ENCODE measurements at places on chromosomes 12 and 14. TPM values are rescaled to one million over a fixed set of nuclear protein-coding genes. Genes with fewer than 3 reads are reported as not detected.
A peak's percentile ranks its signal among the peaks of the same experiment; 100 is the strongest.

INHBC gene
- total RNA-seq = not detected

- no peak for DNase-seq
Measured at GRCh38 chr14:31582286-31582691, 21.1 kb downstream of the NUBPL start.

KRT73 gene
- total RNA-seq = not detected

DNA sequence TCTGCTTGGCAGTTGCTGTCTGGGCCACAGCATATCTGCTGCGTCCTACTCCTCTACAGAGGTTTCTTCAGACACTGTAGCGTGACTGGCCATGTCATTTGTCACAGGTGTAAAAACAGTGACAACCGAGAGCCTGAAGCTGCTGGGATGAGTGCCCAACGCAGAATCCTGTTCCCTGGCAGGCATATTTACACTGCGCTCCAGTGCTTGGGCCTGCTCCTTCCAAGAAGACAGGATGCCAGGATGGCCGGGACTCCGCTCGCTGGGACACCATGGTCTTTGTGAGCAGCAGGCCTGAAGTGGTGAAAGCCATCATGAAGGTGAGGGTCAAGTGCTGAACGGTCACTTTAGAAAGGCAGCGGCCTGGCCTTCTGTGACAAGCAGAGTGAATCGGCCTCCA is 171.4 kb downstream of the EMP1 start:
- DNase-seq = no peak

GRCh38 chr12:52271158-52271557 is 3.3 kb upstream of the KRT86 start:
- DNase-seq = peak; percentile 63

DNA sequence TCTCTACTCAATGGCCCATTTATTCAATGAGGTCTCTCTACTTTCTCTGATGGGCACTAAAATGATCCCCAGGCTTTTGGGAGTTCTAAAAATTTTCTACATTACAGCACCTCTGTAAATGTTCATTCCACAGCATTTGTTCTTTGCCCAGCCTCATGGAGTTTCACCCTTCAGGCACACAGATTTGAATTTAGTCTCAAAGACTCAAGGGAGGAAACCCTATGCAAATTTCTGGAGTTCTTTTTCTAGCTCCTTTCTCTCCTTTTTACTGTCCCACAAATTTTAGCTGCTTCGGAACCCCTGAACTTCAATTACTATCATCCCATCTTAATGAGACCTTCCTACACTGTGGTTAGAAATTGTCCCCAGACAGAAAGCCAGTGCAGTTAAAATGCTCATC is 17.5 kb upstream of the RAB21 start:
- DNase-seq = no peak
